Vagina (tissue), 2 donors: ENCODE measurements at places on chromosomes 7 and 10. TPM values are rescaled to one million over a fixed set of nuclear protein-coding genes. Genes with fewer than 3 reads are reported as not detected.

UMAD1 gene
- 6.9 TPM for total RNA-seq

NPFFR1 gene
- total RNA-seq, result not detected

HMX2 gene
- not detected for total RNA-seq

PRR15 gene
- not detected for total RNA-seq

PRSS1 gene
- not detected for total RNA-seq

MACC1 gene
- 6.9 TPM for total RNA-seq

ENTPD1 gene
- total RNA-seq, result 17.7 TPM

GALNT17 gene
- 3.9 TPM for total RNA-seq

ITIH2 gene
- not detected for total RNA-seq

GJD4 gene
- not detected for total RNA-seq

KCNMA1 gene
- total RNA-seq, result 94.3 TPM

NUTM2B gene
- 0.25 TPM for total RNA-seq

ADAM22 gene
- 6.1 TPM for total RNA-seq

MEOX2 gene
- total RNA-seq, result 1.7 TPM

AQP1 gene
- 243 TPM for total RNA-seq

FKBP14 gene
- total RNA-seq, result 4.4 TPM

DNA sequence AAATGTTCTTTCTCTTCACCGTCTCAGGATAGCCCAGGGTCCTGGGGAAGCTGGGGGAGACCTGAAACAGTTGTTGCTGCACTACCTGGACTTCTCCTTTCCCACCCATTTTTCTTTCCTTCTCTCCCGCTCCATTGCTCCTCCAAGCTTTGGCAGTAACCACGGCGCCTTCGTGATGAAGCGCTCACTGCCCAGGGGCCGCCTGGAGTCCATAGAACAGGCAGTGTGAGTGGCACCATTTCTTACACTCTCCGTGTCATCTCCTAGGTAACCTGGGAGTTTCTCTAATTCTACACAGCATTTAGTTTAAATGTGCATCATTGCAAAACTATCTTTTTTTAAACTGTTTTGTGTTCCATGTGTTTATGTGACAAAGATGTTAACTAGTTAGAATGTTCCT lies 40.3 kb upstream of the BHLHA15 start:
- no peak for DNase-seq

- no peak for DNase-seq
These were observed 185.4 kb upstream of the FOXP2 start for GRCh38 chr7:114229246-114229645.

- no peak for DNase-seq
These were observed 25.2 kb downstream of the ARL5B start for GRCh38 chr10:18684416-18684815.

DNA sequence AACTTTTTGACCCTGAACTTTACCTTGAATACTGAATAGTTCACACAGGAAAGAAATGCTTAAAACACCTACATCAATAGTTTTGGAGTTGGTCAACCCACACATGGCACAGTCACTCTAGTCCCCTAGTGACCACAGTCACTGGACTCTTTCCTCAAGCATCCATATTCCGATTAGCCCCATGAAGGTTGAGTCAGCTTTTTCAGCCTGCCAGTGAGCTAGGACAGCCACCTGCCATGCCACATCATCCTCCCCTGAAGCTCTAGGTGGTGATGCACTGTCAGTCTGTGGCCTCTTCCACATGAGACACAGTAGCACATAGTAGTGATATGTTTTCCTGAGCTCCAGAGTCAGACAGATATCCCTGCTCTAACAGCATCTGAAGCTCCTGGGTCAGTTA lies 537.2 kb downstream of the XPNPEP1 start:
- DNase-seq, result no peak

GRCh38 chr7:12655161-12655560 lies 32.3 kb upstream of the ARL4A start:
- no peak for DNase-seq

DNA sequence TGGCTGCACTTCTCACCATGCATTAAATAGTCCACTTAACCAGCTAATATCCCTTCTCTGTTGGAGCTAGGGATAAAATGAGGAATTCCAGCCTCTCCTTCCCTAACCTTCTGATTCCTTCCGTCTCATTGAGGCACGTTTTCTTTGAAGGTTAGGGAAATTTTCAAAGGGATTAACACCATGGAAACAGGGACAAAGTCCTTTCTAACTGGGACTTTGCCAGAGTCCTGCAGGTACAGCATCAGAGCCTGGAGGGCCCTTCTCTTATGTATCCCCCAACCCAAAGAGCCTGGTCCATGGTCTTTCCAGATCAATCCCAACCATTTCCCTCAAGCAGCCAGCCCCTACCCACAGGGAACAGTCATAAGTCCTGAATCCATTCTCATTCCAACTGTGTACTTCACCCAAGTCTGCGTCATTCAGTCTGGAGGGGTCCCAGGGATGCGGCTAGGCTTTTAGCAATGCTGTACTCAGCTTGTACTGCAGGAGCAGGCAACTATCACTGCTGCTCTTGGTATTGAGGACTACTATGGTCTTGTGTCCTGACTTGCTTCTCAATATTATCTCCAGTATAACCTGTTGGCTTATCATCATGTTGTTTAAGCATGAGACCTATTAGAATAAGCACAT lies 34.6 kb upstream of the CROT start:
- DNase-seq, result no peak

DNA sequence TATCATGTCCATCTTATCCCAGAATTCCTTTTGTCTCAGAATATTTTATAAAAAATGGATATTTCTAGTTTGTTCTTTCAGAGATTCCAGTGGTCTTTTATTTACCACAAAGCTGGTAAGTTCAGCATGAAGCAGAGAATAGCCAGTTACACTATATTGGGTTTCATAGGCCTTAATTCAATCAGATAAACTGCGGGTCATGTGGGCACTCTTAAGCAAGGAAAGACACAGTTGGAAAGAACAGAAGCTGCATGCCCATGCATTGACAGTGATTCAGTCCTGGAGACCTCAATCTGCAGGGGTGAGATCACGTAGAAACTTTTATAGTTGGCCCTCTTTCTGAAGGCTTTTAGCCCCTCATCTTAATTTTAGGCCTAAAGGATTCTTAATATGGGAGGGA lies 281.3 kb upstream of the IGFBP3 start:
- DNase-seq, result no peak

DNA sequence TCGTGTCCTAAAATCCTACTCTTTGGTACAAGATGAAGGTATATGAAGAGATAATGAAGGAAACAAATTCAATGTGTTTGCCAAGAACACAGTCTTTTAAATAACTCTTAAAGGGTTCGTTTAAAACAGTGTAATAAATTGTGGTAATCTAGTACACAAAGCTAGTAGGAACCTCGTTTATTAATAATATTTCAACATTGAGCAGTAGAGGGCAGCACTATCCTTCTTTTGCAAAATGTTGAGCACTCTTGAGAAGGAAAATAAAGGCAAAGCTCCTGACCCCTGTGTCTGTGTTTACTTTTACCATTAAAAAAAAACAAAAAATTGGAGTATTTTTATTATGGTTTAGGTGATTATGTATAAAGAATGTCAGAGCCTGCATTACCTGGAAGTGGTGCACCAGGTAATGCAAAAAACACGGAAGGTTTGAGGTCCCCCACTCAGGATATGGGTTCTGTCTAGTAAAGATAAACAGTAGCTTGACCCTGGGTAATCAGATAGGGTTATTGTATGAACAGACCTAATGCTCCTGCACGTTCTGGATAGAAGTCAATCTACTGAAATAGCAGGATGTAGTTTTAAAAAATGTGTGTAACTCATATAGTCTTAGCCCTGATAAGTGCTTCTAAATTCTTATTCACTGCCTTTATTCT lies 5.7 kb upstream of the GOT1 start:
- no peak for DNase-seq

- DNase-seq, result no peak
These were observed 28.8 kb downstream of the CNOT4 start for GRCh38 chr7:135480966-135481597.

GRCh38 chr10:131694781-131695495 lies 205.9 kb upstream of the PPP2R2D start:
- DNase-seq, result peak; percentile 91

GRCh38 chr7:42192851-42193461 lies 44.1 kb downstream of the GLI3 start:
- no peak for DNase-seq

DNA sequence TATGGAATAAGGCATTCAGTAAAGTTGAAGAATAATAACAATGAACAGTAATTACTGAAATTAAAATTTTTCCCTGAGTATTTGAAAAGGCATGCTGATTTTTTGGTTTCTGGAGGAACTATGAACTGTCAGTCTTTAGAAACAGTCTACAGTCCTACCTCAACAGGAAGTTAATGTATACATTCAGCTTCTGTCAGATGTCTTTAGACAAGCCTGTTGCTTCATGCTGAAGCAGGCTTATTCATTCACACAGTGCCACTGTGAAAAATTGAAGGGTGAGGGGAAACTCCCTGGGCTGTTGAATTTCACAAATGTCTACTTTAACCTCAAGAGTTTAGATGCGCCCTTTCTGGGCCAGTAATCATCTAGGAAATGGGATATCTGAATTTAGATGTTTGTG lies 3.5 kb downstream of the NRF1 start:
- DNase-seq, result no peak

DNA sequence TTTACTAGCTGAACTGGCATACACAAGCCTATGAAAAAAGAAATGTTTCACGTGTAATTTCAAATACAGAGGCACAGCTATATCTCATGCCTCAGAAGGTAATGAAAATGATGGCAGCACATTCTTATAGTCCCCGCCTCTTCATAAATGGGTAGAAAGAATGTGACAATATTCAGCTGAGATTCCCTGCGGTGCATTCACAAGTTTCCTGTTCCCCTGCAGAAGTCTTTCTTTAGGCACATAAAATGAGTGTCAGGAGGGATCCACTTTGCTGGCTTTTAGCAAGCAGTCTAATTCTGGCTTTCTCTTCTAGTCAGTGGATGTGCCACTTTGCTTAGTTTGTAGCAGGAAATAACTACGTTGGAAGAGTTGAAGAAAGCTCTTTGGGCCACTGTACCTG lies 56.1 kb downstream of the DGKB start:
- DNase-seq, result no peak

GRCh38 chr7:76133839-76134238 lies 67.9 kb upstream of the SRRM3 start:
- DNase-seq, result no peak

DNA sequence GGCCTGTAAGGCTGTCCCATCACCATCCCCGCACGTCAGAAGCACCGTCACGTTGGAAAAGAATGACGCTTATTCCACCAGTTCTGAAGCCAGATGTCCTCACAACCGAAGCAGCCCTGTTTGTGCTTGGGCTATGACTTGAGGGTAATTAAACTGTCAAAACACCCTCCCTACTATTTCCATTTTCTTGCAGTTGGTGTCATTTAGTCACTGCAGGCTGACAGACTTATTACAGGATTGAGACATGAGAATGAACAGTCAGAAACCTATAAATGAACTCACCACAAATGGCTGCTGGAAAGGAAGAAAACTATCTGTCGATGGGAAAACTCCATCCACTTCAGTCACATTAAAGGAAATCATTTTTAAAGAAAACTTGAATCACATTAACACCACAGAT lies 85.3 kb downstream of the VOPP1 start:
- no peak for DNase-seq

GRCh38 chr10:5043716-5044115 lies 40.1 kb upstream of the AKR1C2 start:
- DNase-seq, result no peak

DNA sequence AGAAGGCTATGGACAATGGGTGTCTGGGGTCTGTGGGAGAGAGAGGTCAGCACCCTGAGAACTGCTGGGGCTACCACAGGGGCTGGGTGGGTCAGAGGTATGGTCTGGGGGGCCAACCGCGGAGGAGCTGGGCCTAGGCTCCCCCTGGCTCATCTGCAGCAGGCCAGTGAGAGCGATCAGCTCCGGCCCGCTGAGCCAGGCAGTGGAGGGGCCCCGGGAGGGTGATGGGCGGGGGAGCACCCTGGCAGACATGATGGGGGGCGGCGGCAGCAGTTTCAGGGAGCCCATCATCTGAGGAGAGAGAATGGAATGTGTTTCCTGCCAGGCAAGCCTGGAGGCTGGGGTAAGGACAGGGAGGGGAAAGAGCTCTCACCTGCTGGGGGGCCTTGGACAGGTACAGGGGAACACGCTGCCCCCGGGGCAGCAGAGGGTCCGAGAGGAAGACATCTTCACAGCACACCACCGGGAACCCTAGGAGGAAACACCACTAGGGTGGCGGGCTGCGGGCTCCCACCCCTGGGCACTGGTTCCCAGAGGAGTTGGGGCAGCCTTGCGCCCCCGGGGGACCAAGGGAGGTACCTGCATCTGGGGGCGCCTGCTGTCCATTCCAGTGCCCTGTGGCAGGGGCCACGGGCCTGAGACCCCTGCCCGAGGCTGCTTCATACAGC lies 1.3 kb downstream of the SAP25 start:
- no peak for DNase-seq

GRCh38 chr10:84540022-84540616 lies 211.7 kb downstream of the CCSER2 start:
- DNase-seq, result no peak

DNA sequence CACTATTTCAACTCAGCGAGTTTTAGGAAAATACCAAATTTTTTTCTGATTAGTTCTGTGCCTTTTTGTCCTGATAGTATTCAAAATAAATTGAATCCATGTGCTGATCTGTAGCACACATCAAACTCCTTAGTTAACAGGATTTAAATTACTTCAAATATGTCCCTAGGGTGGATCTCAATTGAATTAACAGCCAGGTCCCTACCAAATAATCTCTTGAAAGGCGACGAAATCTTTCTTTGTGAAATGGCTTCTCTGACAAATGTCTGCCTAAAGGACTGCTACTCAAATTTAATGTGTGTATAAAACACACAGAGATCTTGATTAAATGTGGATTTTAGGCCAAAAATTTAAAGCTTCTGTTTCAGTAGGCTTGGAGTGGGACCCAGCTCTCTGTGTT lies 989.6 kb upstream of the KCND2 start:
- DNase-seq, result no peak

GRCh38 chr10:92740762-92741161 lies 51.0 kb downstream of the HHEX start:
- DNase-seq, result no peak

GRCh38 chr7:21334906-21335305 lies 93.0 kb upstream of the SP4 start:
- DNase-seq, result no peak

- DNase-seq, result no peak
These were observed 417.9 kb downstream of the IPMK start for GRCh38 chr10:57849691-57850357.

GRCh38 chr7:20146451-20146850 lies 70.7 kb downstream of the MACC1 start:
- no peak for DNase-seq

- DNase-seq, result no peak
These were observed 20.5 kb downstream of the NOM1 start for GRCh38 chr7:156969972-156970420.

GRCh38 chr10:61197057-61197456 lies 253.1 kb upstream of the RHOBTB1 start:
- DNase-seq, result no peak

GRCh38 chr10:93462881-93463280 lies 19.3 kb downstream of the MYOF start:
- no peak for DNase-seq

- DNase-seq, result no peak
These were observed 62.5 kb upstream of the CHST15 start for GRCh38 chr10:124155781-124156435.
